ENCODE measurements at places on chromosomes 5 and 9. TPM values are rescaled to one million over a fixed set of nuclear protein-coding genes. Genes with fewer than 3 reads are reported as not detected.

GRCh38 chr9:138046641-138047301 is 169.2 kb downstream of the CACNA1B start:
- H3K27me3 ChIP-seq: no peaks in the 10 kb centered on the region
- no peaks in the 10 kb centered on the region for H3K4me1 ChIP-seq
- no peaks in the 10 kb centered on the region for H3K36me3 ChIP-seq

DNA sequence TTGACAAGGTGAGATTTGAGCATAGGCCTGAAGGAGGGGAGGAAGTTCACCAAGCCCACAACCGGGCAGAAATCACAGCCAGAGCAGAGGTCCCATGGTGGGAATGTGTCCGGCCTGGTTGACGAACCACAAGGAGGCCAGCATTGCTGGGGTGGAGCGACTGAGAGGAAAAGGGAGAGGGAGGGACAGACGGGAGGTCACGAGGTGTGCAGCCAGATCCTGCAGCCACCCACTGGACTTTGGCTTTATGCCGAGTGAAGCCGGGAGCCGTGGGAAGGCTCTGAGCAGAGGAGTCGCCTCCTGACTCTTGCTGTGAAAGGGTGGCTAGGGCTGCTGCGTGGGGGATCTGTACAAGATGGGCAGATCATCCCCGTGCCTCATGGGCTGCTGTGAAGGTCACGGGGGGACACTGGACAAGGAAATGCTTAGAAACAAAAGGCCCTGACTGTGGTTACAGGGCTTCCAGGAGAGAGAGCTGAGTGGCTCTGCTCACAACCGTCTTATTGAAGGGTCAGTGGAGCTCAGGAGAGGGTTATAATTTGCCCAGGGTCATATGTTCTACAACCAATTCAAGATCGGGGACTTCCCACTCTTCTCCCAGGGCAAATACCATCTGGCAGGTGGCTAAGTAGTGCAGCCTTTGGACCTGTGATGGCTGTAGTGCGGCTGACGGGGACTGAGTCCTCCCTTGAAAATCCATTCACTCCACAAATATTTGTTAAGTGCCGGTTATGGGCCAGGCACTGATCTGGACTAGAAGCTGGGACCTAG is 15.6 kb upstream of the CD74 start:
- DNase-seq: no peak
- H3K4me1 ChIP-seq: peaks cover 2% of the 10 kb centered on the region
- H3K27me3 ChIP-seq: no peaks in the 10 kb centered on the region
- no peak overlapping the region for H3K4me3 ChIP-seq
- H3K36me3 ChIP-seq: no peaks in the 10 kb centered on the region

Gene JAK2
- 15.7 TPM for total RNA-seq

Gene C5orf58
- total RNA-seq: not detected

Gene NMUR2
- total RNA-seq: not detected

Gene F2RL2
- 0.15 TPM for total RNA-seq

Data from ovary (tissue), 10 donors.